Bladder microvascular endothelial cell (primary cell): ENCODE measurements at places on chromosomes 3 and 15. TPM values are rescaled to one million over a fixed set of nuclear protein-coding genes. Genes with fewer than 3 reads are reported as not detected.

ANP32A gene
- 46.6 and 74.3 TPM in 2 replicates for total RNA-seq

EOMES gene
- total RNA-seq = not detected in 2 replicates

HGD gene
- total RNA-seq = 0.25 and 0.49 TPM in 2 replicates

PRRT3 gene
- 0.49 and 0.63 TPM in 2 replicates for total RNA-seq

MYZAP gene
- total RNA-seq = 13.9 and 53.4 TPM in 2 replicates

STXBP5L gene
- not detected in 2 replicates for total RNA-seq

SEMA5B gene
- total RNA-seq = under 0.01 and 0.06 TPM in 2 replicates

SELENOK gene
- 17.6 and 20.6 TPM in 2 replicates for total RNA-seq

OR5K2 gene
- not detected in 2 replicates for total RNA-seq

GOLGA6L25 gene
- 0.06 TPM in 1 of 2 replicates, not detected in the other for total RNA-seq

BNC1 gene
- 0.49 and 9.9 TPM in 2 replicates for total RNA-seq

SEMA6D gene
- 4.0 and 8.5 TPM in 2 replicates for total RNA-seq

RTP3 gene
- total RNA-seq = not detected in 2 replicates

SLC28A1 gene
- total RNA-seq = not detected in 2 replicates

MCF2L2 gene
- 0.57 and 1.8 TPM in 2 replicates for total RNA-seq

MRAS gene
- total RNA-seq = 5.7 and 18.8 TPM in 2 replicates

CAPN3 gene
- total RNA-seq = 0.32 and 0.94 TPM in 2 replicates

TRIM71 gene
- under 0.01 TPM in 1 of 2 replicates, not detected in the other for total RNA-seq

FEZF2 gene
- not detected in 2 replicates for total RNA-seq
